Skeletal muscle cell (primary cell): ENCODE measurements at places on chromosomes 11 and 22.
A peak's percentile ranks its signal among the peaks of the same experiment; 100 is the strongest.

GRCh38 chr11:22522225-22522624 lies 103.4 kb downstream of the FANCF start:
- no peak for DNase-seq

GRCh38 chr22:16824716-16825687 lies at the start of gene XKR3:
Gene XKR3 (minus strand): TSS chr22:16825411. CDS start chr22:16808073, 17,338 bp downstream.
- no peak for DNase-seq

DNA sequence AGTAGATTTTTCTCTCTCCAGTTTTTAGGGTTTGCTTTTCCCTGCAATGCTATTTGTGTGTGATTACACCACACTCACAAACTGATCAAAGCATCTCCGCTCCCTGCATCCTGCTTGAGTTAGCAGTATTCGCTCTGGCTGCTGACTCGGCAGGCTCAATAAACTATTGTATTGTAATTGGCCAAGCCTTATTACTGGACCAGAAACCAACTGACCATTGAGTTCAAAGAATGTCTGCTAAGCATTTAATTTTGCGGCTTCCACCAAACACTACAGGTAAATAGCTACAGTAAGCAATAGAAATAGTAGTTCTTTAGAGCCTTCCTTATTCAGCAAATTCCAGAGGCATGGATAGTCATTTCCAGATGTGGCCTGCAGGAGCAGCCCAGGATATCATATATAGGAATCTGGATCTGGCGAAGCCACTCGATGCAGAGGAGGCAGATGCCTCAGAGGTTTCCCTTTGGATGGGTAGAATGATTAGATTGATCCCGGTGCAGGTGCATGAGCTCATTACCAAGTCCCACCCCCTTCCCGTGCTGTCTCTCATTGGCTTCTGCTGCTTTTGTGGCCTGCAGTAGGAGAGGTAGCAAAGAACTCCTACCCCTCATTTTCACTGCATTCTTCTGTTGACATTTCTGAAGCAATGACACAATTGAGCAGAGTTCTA lies 77.3 kb downstream of the COMMD9 start:
- no peak for DNase-seq

- DNase-seq: no peak
Measured at GRCh38 chr11:94653561-94653960, 86.4 kb downstream of the PIWIL4 start.

DNA sequence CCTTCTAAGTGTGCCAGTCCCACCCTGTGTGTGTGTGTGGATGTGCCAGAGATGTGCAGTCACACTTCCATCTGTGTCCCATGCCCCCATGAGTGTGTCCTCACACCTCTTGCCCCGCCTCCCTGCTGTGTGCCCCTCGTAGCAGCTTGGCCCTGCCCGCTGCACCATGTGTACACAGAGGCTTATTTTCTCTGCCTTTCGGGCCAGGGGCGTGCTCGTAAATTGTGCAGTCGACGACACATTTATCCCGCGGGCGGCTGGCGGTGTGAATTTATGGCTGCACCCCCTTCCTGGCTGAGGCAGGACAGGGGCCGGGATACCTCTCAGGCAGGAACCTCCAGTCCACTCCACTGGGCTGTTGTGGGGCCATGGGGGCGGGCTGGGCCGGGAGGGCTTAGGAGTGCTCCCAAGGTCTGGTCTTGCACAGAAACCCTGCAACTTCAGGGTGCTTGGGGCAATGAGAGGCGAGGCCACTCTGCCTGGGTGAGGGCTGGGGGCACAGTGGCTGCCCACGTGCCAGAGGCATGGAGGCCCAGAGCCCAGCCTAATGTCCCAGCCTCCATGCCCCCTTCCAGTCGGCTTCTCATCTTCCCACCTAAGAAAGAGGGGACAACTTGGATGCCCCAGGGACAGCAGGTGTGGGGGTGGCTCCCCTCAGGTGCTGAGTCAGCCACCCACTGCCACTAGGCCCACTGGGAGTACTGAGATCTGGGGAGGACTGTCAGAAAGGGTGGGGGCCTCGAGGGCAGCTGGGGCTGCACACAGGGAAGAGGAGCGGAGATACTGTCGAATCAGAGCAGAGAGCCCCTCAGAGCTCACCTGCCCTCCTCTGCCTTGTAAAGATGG lies 12.5 kb downstream of the GP1BB start:
- DNase-seq: no peak

- no peak for DNase-seq
Measured at GRCh38 chr11:121500717-121501116, 48.0 kb upstream of the SORL1-AS1 start.

GRCh38 chr11:44147751-44148150 lies 52.3 kb downstream of the EXT2 start:
- no peak for DNase-seq

GRCh38 chr11:126943316-126943715 lies 57.3 kb downstream of the KIRREL3 start:
- no peak for DNase-seq

DNA sequence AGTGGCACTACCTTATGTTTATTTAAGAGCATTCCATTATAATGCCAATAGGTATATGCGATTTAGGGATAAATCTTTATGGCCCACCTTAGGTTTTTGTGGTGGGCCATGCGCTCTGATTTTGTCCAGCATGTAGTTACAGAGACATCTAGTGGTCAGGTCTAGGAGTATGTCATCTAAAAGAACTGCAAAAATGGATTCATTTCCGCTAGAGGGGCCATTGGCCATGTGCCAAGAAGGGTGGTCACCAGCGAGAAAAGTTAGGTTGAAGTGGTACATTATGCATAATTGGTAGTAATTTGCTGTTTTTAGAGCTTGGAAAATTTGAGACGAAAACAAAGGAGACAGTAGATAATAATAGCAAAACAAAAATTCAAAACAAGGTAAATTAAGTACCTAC lies 27.7 kb downstream of the LRRC4C start:
- DNase-seq: no peak

- DNase-seq: peak; percentile 34
Measured at GRCh38 chr11:45021692-45022141, 71.0 kb upstream of the TP53I11 start.

- no peak for DNase-seq
Measured at GRCh38 chr11:134541355-134541754, 129.3 kb upstream of the B3GAT1 start.

DNA sequence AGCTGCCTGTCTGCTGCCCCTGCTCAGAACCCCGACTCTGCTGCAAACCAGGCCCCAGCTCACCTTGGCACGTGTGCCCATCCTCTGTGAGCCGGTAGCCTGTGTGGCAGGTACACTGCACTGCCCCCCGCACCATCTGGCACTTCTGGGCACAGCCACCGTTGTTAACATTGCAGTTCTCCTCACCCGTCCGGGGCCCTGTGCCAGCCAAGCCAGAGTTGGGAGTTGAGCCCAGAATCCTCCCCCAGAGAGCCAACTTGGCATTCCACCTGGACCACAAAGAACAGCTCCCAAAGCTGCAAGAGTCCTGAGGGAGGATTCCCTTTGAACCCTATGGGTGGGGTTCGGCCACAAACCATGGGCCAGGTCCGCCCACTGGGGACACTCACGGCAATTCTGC lies 22.5 kb downstream of the LRP4 start:
- DNase-seq: no peak

DNA sequence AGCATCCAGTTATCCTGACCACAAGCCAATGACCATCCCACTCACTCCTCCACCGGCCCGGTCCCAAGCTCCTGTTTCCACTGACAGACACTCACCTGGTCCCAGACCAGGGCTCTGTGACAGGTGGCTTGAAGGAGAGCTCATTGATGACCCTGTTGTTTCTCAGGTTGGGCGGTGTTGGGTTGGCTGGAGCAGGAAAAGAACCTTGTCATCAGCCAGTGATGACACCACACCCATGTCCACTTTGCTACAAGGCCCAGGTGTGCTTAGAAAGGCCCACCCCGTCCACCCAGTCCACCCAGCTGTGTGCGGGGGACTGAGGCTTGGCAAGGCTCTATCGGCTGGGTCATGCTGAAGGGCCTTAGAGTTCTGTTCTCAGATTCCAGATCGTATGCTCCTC lies 42.9 kb downstream of the GAB4 start:
- DNase-seq: no peak

GRCh38 chr22:32827049-32827602 lies 25.6 kb downstream of the TIMP3 start:
- no peak for DNase-seq

DNA sequence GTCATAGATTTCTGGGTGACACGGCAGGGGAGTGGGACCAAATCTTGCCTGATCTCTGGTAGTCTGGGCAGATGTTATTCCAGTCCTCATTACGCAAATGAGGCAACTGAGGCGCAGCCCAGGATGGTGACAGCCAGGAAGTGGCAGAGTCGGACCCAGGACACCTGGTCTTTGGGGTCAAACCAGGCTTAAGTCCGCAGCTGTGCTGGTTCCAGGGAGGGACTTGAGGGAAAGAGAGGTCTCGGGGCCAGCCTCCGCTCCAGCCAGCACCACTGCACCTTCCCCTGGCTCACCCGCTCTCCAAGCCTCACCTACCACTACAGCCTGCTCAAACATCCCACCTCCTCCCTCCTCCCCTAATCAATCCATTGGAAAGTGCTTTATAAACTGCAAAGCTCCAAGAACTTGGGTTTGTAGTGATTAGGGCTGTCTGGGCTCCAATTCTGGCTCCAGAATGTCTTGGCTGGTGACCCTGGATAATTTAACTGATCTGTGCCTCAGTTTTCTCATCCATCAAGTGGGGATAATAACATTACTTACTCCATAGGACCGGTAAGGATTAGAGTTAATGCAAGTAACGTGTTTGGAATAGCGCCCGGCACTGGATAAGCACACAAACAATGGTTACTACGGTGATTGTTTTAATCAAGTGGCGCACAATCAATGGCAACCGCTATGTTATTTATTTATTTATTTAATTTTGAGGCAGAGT lies 526 bp upstream of the PNPLA5 start:
- DNase-seq: no peak

- peak; percentile 14 for DNase-seq
Measured at GRCh38 chr11:60905551-60906113, 753 bp downstream of the PRPF19 start.

GRCh38 chr11:33476945-33477606 lies 219.9 kb downstream of the HIPK3 start:
- peak; percentile 30 for DNase-seq

DNA sequence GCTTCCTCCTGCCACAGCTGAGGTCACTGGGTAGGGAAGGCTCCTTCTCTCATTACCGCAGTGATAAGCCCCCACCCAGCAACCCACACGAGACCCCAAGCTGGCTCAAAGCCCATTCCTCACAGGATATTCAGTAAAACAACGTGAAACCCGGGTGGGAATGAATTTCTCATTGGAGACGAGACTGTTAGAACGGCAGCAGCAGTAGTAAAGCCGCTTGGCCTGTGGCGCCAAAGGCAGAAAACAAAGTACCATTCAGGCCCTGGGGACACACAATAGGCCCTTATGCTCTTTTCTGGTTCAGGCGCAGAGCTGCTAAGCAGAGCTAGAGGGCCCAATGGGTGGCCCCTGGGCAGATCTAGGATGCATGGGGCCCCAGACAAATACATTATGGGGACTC lies 45.3 kb downstream of the PC start:
- no peak for DNase-seq

DNA sequence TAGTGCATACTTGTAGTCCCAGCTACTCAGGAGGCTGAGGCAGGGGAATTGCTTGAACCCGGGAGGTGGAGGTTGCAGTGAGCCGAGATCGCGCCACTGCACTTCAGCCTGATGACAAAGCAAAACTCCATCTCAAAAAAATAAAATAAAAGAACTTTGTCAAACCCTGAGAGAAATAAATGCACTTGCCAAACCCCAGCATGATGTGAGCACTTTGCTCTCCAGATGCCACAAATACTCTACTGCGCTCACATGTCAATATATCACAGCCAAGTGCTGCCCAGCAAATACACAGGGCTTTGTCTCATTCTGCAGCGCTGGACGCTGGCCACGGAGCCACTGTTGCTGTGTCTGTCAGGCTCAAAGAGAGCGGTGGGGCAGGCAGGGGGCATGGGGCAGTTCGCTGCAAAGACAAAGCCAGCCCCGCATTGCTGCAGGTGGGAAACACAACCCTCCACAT lies 45.1 kb downstream of the AHNAK start:
- no peak for DNase-seq

- DNase-seq: no peak
Measured at GRCh38 chr22:19520566-19521305, 3.5 kb downstream of the CLDN5 start.

GRCh38 chr22:50257041-50257440 lies 4.4 kb downstream of the MAPK12 start:
- DNase-seq: no peak

DNA sequence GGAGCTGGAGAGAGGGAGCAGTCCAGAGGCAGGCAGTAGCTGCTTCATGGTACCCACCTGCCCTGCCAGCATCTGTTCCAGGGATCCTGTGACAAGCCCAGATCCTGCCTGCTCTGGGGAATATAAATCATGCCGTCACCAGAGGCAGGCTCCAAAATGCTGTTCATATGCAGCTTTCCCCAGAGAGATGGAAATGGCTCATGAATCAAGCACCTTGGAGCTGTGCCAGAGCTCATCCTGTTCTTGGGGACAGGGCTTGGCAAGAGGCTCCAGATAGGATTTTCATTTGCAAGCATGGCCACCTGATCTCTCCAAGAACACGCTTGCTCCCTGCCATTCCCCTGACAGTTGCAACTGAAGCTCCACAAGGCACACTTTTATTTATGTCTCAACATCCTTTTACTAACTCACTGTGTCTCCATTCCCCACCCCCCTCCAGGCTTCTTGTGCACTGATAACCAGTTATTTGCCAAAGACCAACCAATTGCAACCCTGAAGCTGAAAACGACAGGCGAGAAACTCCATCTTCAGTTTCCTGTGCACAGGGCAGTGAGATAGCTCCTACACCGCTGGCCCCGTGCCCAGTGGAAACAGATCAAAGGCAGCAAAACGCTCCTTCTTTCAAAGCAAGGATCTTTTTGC lies 115.8 kb upstream of the PITPNB start:
- peak; percentile 58 for DNase-seq

DNA sequence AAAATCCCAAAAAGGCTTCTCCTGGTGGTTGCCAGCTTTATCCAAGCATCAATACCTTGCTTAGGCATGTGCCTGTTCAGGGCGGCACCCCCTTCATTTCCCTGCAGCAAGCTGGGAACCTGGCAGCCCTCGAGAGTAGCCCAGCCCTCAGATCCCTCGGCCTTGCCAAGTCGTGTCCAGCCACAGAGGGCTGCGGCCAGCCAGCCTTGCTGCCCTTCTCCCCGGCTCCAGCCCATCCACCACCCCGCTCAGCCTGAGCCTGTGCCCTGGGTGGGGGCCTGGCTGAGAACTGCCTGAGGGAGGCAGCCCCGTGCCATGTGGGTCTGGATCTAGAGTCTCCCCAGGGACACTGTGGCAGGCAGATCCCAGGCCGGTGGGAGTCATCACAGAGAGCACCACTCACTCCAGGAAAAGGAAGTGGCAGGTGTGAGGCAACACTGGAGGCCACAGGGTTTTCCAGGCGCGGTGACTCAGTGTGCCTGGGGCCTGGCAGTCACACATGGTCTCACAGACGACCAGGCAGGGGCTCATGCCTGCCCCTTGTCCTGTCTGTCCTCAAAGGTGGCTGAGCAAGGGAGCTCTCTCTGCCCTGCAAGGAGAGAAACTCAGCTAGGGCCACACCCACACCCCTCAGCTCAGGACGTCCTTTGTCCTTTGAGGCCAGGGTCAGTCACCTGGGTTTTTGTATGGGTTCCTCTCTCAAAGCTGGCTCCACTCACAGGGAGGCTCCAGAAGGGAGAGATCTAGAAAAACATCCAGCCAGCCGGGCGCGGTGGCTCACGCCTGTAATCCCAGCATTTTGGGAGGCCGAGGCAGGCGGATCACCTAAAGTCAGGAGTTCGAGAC lies 12.2 kb upstream of the CDC42BPG start:
- DNase-seq: no peak
